ENCODE measurements at places on chromosomes 3 and 15.
A peak's percentile ranks its signal among the peaks of the same experiment; 100 is the strongest.

DNA sequence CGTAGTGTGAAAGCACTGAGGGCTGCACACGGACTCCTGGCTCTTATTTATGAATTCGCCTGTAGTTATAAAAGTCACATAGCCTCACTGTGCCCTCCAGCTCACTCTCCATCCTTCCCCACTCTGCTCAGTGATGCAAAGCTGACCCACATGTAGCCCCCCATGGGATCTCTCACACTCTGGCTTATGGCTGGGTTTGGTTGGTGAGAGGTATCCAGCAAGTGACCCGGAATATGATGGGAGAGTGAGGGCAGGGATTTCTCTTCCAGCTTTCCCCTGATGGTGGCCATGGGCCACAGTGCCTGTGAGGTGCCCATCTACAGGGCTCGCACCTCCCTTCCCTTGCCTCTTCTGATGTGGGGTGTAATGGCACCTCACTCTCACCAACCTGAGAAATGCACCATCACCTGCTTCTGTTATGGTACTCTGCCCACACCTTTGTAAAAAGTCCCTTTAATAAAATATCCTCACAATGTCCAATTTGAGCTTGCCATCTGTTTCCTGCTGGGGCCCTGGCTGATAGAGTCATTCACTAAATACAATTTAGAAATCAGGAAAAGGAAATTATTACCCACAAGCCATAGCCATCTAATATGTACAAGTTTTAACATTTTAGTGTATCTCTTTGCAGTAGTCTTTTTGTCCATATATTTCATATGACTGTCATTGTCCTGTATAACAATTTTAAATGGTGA, 93.6 kb downstream of the SCN11A start:
- no peak for DNase-seq

GRCh38 chr3:64957408-64958198, 269.8 kb upstream of the ADAMTS9 start:
- DNase-seq: no peak

GRCh38 chr15:92184142-92184541, 209.5 kb upstream of the ST8SIA2 start:
- DNase-seq: no peak

- peak; percentile 33 for DNase-seq
Measured at GRCh38 chr15:40930430-40931299, 1.5 kb downstream of the DLL4 start.

DNA sequence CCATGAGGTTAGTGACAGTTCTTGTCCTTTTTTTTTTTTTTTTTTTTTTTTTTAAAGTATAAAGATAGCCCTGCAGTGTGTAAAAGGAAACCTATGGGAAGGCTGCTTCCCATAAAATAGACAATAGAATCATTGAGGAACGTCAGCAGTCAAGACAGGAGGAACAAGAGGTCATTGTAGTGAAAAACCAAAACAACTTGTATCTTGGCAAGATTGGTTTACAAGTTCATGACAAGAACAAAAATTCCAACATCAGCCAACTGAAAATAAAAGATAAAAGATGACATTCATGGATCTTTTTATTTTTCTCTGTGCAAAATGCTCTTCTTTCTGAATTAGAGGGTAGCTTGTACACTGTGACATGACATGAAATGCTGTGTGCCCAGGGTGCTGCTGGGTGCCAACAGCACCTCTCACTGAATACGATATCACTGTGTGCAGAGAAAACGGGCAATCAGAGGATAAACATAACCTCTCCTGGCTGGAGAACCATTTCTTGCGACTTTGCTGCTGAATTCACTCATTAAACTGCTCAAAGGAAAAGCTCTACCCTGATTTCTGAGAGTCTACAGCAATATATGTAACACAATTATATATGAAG, 30.1 kb upstream of the IP6K2 start:
- DNase-seq: no peak

DNA sequence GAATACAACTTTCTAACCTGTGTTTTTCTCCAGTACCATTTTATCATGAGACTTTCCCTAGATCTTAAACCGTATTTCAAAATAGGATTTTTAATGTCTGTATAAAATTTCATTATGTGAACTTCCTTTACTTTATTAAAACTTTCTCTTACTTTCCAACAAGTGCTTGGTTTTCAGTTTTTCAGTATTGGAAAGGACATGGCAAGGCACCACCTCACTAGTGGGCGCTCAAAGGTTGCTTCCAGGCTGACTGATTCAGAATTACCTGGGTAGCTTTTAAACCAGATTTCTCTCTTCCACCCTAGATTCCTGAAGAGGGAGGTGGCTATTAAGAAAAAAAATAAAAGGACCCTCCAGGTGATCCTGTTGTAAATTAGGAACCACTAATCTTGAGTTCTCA, 236.6 kb downstream of the SOX2 start:
- DNase-seq: no peak

GRCh38 chr15:22902046-22902445, 63.6 kb downstream of the NIPA2 start:
- no peak for DNase-seq

GRCh38 chr15:65695081-65695480, 73.3 kb downstream of the SLC24A1 start:
- no peak for DNase-seq

DNA sequence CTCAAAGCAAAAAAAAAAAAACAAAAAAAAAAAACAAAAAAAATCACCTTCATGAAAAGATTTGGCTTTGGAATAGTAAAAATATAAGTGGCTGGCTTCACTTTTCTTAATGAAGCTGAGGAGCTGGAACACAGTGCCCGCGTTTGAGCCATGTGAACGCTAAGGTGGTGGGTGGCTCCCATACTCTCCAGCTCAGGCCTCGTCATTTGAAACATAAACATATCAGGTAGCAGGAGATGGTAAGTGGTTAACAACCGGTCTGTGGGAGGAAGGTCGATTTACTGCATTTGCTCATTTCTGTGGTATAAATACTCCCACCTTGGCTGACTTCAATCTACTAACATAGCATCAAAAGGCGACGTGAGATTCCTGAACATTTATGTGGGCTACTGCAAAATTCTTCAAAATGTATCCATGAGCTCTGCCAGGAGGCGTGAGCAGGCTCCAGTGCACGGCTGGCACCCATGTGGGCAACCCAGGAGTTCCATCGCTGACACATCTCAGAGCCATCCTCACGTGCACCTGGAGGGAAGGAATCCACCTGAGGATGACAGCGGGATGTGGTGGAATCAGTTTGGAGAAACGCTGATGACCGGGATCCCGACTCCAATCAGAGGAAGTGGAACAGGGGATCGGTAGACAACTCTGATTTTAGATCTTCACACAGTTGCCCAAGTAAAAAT, 157.6 kb downstream of the ATP10A start:
- DNase-seq: no peak

GRCh38 chr3:212432-212831, 15.9 kb downstream of the CHL1 start:
- no peak for DNase-seq

DNA sequence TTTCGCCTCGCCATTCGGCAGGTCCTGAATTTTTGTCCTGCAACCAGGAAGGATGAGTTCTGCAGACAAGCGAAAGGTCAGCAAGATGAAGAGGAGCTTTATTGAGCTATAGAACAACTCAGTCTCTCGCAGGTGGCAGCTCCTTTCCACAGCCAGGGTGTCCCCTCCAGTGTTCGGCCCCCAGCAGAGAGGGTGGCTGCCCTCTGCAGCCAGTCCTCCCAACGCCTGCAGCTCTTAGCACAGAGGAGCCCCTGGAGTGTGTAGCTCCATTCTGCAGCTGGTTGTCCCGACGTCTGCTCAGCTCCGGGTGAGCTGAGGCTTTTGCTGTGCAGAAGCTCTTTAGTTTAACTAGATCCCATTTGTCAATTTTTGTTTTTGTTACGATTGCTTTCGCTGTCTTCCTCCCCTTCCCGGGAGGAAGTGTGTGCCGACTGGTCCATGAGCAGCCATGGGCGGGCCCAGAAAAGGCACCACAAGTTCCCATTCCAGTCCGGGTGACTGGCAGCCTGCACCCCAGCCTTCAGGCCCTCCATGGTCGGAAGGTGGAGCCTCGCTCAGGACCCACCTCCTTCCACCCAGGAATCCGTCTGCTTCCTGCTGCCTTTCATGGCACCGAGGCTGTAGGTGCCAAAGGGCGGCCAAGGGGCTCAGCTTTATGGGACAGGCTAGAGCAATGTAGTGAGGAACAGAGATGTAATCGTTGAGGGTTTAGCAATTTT, 497.8 kb upstream of the CNTN4 start:
- no peak for DNase-seq

DNA sequence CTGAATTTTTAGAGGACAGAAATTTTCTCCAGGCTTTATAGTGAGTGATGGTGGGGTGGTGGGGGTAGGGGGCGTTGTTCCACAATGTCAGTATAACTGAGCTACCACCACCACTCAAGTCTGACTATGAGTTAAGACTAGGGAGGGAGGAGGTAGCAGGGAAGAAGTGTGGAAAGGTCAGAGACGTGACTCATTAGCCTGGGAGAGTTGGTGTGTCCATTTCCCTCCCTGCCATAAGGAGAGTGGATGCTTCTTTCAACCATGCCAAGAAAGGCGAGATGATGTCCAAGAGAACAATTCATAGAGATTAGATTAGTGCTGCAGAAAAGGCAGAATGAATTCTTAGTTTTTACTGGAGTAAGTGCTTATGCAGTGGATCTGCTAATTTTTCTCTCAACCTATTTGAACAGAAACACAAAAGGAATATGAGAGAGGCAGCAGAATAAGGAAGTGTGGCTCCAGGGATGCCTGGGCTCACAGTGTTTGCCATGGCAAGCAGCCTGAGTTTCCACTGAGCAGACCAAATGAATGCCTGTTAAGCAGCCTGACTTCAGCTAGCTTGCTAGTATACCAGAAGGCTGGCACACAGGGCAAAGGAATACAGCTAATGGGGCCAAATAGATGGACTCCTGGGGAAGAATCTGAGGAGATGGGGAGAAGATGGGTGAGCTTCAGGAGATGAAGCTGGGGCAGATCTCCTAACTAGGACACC, 708.9 kb downstream of the NTRK3 start:
- DNase-seq: no peak

- DNase-seq: no peak
Measured at GRCh38 chr3:150344079-150344759, 63.9 kb upstream of the TSC22D2 start.

DNA sequence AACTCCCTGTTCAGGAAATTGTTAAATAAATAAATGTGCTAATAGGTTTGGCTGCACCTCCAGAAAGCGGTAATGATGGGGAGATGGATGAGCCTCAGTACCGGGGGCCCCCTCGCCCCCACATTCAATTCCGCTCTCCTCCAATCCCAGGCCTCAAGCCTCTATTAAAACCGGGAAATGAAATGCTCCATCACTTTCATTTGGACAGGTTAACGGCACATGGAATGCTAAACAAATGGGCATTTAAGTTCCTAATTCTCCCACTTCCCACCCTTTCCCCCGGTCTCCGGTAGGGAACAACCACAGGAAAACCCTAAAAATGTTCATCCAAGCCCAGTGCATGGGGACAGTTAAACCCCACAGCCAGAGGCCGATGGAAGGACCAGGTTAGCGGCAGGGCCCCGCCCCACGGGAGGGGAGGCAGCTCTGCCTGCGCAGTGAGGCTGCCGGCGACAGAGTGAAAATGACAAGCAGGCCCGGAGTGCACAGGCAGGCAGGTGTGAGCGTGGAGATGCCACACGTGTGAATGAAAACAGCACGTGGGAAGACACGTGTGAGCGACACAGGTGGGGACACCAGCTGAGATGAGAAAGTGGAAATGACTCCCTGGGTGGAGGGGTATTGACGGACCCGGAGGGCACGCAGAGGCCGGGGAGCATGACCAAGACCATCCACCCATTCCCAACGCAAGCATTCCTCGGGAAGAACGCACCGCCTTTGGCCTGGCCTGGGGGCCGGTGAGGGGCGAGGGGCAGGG, 28.1 kb downstream of the RNU5B-1 start:
- no peak for DNase-seq

DNA sequence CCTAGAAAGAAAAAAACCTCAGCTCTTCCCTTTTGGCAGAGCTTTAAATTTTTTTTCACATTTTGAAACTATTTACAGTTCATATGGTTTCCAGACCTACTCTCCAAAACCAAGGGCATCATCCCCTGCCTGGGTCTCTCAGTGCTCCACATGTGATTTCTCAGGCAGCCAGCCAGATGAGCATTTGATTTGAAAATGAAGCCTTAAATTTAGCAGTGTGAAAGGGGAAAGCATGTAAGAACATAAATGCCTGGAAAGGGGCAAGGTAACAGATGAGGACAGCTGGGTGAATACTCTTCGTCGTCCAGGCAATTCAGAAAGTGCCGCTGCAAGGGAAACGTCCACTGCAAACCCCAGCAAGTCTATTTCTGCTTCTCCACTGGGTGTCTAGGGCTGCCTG, 94.8 kb downstream of the ATP8B4 start:
- no peak for DNase-seq

DNA sequence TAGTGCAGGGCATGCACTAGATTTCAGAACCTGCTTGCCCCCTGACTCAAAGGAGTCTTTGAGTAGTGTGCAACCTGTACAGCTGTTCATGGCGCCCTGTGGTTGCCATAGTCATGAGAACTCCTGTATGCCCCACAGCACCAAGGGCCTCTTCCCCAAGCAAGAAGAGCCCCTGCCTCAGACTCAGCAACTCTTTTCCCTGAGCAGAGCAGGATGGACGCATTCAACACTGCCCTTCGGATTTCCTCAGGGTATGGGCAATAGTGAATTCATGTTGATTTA, 89.7 kb upstream of the KLF13 start:
- no peak for DNase-seq

GRCh38 chr15:70833861-70834765, 19.8 kb downstream of the LARP6 start:
- DNase-seq: no peak

GRCh38 chr15:71191296-71191695, 76.0 kb downstream of the THSD4 start:
- no peak for DNase-seq

DNA sequence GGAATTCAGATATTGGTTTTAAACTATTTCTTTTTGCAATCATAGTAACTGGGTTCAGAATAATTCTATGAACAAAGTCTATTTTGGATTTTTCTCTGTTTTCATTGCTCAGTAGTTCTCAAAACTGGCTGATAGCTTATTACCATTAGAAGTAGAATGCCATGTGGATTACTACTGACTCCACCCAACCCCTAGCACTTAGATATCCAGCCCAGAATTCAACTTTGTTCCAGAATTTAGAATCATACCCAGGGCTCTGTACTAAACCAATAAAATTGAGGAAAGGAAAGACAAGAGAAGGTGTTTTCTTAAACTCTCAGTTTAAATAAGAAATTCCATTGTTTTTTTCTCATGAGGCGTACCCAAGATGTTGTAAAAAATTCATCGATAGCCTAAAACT, 39.0 kb upstream of the ABHD10 start:
- no peak for DNase-seq

GRCh38 chr3:51395493-51396213, 4.6 kb downstream of the RBM15B start:
- no peak for DNase-seq

All from CD4-positive, alpha-beta T cell treated with Interleukin-4 for 4 hours (primary cell).